Left forelimb (tissue), 1 donor: ENCODE measurements at places on chromosomes 1 and 21.

GRCh38 chr1:185680453-185680852 is 53.7 kb upstream of the HMCN1 start:
- DNase-seq, result no peak

- no peak for DNase-seq
Measured at GRCh38 chr1:87515781-87516180, 187.1 kb downstream of the LMO4 start.

GRCh38 chr1:55443175-55443915 is 228.2 kb upstream of the USP24 start:
- no peak for DNase-seq

GRCh38 chr1:235632506-235633401 is 16.8 kb downstream of the GNG4 start:
- no peak for DNase-seq

DNA sequence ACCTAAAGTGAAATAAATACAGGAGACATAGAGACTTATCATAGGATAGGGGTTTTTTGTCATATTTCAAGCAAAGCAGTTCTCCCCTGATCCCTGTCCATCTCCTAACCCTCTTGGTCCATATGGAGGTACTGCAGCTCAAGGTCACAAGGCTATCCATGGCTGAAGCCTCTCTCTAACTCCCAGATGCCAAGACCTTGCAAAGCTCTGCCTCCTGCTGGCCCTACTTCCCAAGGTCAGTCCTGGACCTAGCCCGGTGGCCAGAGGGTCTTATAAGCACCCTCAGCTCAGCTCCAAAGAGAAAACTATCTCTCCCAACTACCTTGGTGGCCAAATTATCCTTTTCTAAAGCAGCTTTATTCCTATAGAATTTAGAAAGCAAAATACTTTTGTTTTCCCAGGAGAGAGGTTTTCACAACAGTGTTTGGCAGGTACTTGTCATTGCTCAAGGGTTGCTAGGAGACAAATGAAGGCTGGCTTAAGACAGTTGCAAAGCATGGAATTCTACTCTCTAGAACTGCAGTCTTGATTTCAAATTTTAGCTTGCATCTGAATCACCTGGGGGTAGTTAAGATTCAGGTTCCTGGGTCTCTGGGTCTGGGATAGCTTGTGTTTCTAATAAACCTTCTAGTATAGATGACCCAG is 121.5 kb downstream of the XCL2 start:
- DNase-seq, result no peak

DNA sequence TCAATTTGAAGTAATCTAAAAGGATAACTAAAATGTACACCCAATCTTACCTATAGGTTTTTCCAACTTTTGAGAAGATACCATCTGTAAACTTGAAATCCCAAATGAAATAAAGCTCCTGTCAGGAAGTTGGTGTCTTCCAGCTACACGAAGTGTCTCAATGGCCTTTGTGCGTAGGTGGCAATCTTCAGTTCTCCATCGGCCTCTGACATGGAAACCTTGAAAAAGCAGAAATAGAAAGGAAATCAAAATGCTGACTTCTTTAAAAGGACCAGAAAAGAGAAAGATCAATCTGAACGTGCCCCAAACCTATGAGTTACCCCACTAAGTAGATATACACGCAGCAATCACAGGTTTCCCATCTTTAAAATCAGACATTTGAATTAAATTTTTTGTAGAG is 10.0 kb downstream of the MKNK1 start:
- DNase-seq, result no peak

GRCh38 chr1:101382135-101382534 is 145.3 kb downstream of the S1PR1 start:
- no peak for DNase-seq

GRCh38 chr1:160806784-160807183 is 10.8 kb downstream of the LY9 start:
- DNase-seq, result no peak

DNA sequence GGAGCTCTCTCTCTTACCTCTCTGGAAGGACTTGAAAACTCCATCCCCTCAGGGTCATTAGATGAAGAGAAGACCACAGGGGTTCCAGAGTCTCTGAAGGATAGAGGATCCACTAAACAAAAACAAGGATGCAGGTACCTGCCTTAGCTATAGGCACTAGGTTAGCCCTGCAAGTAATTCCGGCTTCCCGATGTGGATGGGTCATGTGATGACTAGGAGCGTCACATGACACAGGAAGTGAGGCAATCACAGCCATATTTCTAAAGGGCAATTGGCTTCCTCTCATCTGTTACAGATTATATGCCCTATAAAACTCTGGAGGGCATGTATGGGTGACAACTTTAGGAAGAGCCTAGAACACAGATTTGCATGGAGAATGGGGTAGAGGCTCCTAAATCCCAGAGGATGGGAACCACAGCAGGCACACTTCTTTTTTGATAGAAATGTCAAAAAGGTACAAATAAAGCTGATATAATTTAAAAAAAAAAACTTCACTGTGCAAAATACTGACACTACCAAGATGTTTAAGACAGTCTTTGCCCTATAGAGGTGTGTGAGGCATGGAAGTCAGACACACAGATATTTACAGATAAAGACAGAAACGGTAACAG is 14.1 kb downstream of the ENTREP3 start:
- DNase-seq, result no peak

- DNase-seq, result no peak
Measured at GRCh38 chr1:230355128-230355527, 71.0 kb downstream of the PGBD5 start.

DNA sequence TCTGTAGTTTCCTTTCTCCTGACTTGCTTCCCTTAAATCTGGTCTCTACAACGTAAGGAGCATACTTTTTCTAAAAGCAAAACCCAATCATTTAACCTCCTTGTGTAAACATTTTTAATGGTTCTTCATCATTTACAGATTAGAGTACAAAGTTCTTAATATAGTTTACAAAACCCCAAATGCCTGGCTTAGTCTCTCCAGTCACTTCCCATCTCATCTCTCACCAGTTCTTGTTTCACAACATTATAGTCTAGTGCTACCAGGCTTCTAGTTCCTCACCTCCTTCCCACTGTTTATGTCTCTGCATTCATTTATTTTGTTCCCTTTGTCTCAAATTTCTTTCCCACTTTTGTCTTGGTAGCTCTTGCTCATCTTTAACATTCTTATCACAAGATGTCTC is 168.4 kb downstream of the FASLG start:
- no peak for DNase-seq

- no peak for DNase-seq
Measured at GRCh38 chr1:90488451-90488850, 228.7 kb downstream of the BARHL2 start.

DNA sequence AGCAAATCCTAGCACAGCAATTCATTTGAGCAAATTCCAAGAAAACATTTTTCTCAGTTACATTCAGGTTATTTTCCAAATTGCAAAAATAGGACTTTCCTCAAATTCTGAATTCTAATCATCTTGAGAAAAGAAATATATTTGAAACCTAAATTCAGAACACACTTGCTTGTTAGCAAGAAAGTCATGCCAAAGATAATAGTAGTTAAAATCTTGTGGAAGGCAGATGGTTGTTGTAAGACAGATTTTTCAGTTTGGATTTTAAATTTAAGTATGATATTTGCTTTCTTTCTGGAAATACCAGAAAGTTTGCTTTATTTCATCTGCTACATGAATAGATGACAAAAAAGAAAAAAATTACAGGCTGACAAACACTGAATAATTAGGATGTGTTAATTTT is 29.1 kb downstream of the SNX7 start:
- DNase-seq, result no peak

GRCh38 chr1:245678860-245679411 is 524.2 kb downstream of the KIF26B start:
- DNase-seq, result no peak

GRCh38 chr1:175826705-175827104 is 83.3 kb upstream of the TNR start:
- no peak for DNase-seq
